ENCODE measurements at places on chromosomes 1 and 21. TPM values are rescaled to one million over a fixed set of nuclear protein-coding genes. Genes with fewer than 3 reads are reported as not detected.

DNA sequence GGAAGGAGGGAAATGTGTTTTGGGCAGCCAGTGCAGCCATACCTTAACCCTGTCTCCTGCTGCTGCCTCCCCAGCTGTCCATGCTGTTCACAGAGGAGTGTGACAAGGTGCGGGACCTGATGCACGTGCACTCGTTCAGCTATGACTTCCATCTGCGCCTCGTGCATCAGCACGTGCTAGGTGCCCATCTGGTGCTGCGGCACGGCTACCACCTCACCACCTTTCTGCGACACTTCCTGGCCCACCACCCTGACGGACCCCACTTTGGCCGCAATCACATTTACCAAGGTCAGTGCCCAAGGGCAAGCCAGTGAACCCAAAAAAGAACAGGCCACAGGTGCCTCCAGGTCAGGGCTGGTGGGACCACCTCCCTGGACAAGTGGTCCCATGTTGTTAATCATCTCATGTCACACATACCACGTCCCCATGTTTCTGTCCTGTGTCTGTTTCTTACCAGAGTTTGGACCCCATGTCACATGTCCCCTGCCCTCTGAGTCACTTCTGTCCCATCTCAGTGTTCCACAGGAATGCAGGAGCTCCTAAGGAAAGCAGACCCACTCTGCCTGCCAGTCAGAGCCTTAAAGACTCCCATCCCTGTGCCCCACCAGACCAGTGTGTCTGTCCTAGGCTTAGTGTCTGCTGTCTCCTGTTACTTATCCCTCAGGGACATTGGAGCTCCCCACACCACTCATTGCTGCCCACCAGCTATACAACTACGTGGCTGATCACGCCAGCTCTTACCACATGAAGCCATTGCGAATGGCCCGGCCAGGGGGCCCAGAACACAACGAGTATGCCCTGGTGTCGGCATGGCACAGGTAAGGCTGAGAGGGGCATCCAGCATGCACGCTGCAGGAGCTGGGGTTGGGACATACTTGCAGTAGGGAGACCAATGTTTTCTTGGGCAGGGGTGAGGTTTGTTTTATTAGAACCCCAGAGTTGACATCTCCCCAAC, 6.6 kb downstream of the HYI start:
- H3K27me3 ChIP-seq: no peaks in the 10 kb centered on the region
- H3K27ac ChIP-seq: no peak overlapping the region
- no peak overlapping the region for H3K4me3 ChIP-seq
- no peaks in the 10 kb centered on the region for H3K4me1 ChIP-seq

- no peak for DNase-seq
- H3K4me1 ChIP-seq: peaks cover 26% of the 10 kb centered on the region
- H3K27me3 ChIP-seq: no peaks in the 10 kb centered on the region
- H3K36me3 ChIP-seq: no peaks in the 10 kb centered on the region
Observed at GRCh38 chr1:234656944-234657654, 47.1 kb upstream of the IRF2BP2 start.

GRCh38 chr1:27038020-27038419, 25.4 kb upstream of the TENT5B start:
- H3K4me1 ChIP-seq: no peaks in the 10 kb centered on the region
- DNase-seq: no peak
- H3K27me3 ChIP-seq: no peaks in the 10 kb centered on the region
- H3K27ac ChIP-seq: no peak overlapping the region

GRCh38 chr1:215005078-215005477, 77.5 kb upstream of the KCNK2 start:
- no peak for DNase-seq
- no peaks in the 10 kb centered on the region for H3K36me3 ChIP-seq
- no peaks in the 10 kb centered on the region for H3K27me3 ChIP-seq

- H3K27me3 ChIP-seq: no peaks in the 10 kb centered on the region
- DNase-seq: no peak
- H3K27ac ChIP-seq: no peak overlapping the region
- no peak overlapping the region for H3K4me3 ChIP-seq
- no peaks in the 10 kb centered on the region for H3K4me1 ChIP-seq
- H3K36me3 ChIP-seq: no peaks in the 10 kb centered on the region
Observed at GRCh38 chr1:93702111-93702827, 20.6 kb upstream of the BCAR3 start.

GRCh38 chr1:47572731-47573430, 135.0 kb downstream of the FOXD2 start:
- H3K27me3 ChIP-seq: no peaks in the 10 kb centered on the region
- H3K4me3 ChIP-seq: no peak overlapping the region
- peaks cover 12% of the 10 kb centered on the region for H3K4me1 ChIP-seq
- no peak overlapping the region for H3K27ac ChIP-seq

GRCh38 chr1:198423673-198424072, 116.8 kb downstream of the ATP6V1G3 start:
- DNase-seq: no peak
- H3K4me3 ChIP-seq: no peak overlapping the region
- no peaks in the 10 kb centered on the region for H3K4me1 ChIP-seq
- H3K27me3 ChIP-seq: no peaks in the 10 kb centered on the region

DNA sequence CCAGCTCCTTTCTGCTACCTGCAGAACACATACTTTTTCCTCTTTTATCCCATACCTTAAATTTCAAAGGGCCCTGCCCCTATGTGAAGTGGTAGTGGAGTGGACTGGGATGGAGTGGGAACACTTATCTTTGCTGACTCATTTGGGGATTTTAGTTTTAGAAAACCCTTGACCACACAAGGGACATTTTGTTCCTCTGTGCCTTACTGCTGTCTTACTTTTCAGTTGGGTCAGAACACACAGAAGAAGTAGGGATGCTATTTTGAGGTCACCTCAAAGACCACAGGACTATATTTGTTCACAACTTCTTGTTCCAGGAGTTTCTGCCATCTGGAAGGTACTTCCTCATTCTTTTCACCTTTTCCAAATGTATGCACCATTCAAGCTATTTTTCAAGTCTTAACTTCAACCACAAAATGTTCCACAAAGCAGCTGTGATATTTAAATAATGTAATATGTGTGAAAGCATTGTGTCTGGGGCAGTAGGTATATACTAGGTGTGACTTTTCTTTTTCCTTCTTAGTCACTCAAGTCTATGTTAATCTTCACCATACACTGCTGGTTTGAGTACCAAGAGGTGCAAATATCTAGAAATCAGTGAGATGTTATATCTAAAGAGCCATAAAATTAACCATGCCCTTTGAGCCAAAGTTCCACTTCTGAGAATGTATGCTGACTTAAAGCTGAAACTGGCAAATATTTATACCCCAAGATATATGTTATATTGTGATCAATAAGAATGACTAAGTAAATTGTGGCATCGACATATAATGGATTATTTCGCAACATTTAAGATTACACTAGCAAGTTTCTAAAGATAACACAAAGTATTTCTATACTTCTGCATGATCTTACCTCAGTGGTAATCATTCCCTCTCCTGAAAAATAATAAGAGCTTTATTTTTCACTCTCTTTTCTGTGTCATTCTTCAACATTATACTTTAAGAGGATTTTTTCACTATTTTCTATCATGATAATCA, 308.5 kb downstream of the MRPL39 start:
- no peak overlapping the region for H3K4me3 ChIP-seq
- no peaks in the 10 kb centered on the region for H3K36me3 ChIP-seq
- H3K27me3 ChIP-seq: no peaks in the 10 kb centered on the region
- no peak overlapping the region for H3K27ac ChIP-seq
- H3K4me1 ChIP-seq: no peaks in the 10 kb centered on the region
- DNase-seq: no peak

DNA sequence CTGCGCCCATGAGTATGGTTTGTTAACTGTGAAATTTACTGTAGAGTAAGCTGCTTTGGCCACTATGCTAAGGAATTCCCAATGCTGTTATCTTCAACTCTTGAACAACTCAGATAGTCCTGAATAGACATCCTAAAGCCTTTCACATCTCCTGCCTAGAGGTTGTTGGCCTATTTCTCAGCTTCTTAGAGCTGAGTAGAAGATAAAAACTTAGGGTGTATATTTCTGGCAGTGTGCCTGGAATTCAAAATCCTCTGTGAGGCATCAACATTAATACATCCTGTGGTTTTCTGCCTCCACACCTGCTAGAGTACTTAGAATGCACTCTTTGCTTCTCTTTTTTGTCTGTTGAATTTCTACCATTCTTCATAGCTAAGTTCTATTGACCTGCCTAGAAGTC, 45.8 kb upstream of the RC3H1 start:
- H3K4me1 ChIP-seq: no peaks in the 10 kb centered on the region
- no peak for DNase-seq
- no peaks in the 10 kb centered on the region for H3K27me3 ChIP-seq
- no peak overlapping the region for H3K27ac ChIP-seq
- no peaks in the 10 kb centered on the region for H3K36me3 ChIP-seq

- H3K4me1 ChIP-seq: no peaks in the 10 kb centered on the region
- DNase-seq: no peak
- H3K36me3 ChIP-seq: no peaks in the 10 kb centered on the region
- H3K4me3 ChIP-seq: peak overlapping the region; percentile 14
- H3K27ac ChIP-seq: no peak overlapping the region
Observed at GRCh38 chr1:205430696-205431305, 8.9 kb upstream of the LEMD1 start.

- H3K27ac ChIP-seq: peak overlapping the region; percentile 2
- peak; percentile 67 for DNase-seq
- H3K27me3 ChIP-seq: no peaks in the 10 kb centered on the region
- peak overlapping the region; percentile 29 for H3K4me3 ChIP-seq
Observed at GRCh38 chr1:26225033-26225831, 8.8 kb upstream of the CEP85 start.

DNA sequence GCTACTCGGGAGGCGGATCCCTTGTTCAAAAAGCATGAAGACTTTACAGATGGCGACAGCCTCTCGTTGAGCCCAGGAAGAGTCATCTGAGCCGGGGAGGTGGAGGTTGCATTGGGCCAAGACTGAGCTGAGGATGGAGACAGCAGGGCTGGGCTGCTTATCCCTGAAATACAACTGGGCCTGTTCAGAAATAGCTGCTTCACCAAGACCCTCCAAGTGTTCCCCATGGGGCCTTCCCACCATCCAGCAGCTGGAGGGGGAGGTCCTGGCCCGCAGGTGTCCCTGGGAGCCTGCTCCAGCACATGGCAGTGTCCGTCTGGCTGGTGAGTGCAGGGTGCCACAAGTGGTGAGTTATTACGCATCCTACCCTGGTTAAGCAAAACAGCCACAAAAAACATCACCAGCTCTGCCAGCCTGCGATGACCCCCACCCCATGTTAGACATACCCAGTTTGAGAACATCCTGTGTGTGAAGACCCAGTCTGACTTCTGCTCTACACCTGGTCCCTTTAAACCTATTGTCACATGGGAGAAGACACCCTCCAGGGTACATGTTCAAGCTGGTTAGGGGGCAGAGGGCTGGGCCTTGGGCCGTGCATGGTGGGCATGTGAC, 93.1 kb upstream of the TMPRSS2 start:
- H3K4me1 ChIP-seq: peaks cover 50% of the 10 kb centered on the region
- DNase-seq: peak; percentile 19
- no peaks in the 10 kb centered on the region for H3K27me3 ChIP-seq
- no peak overlapping the region for H3K4me3 ChIP-seq

GRCh38 chr1:36182734-36183133, 26.8 kb downstream of the MAP7D1 start:
- DNase-seq: no peak
- no peaks in the 10 kb centered on the region for H3K27me3 ChIP-seq
- no peaks in the 10 kb centered on the region for H3K4me1 ChIP-seq

GRCh38 chr1:47684964-47685762, 247.3 kb downstream of the FOXD2 start:
- no peak for DNase-seq
- H3K27me3 ChIP-seq: no peaks in the 10 kb centered on the region
- H3K36me3 ChIP-seq: no peaks in the 10 kb centered on the region
- H3K4me3 ChIP-seq: no peak overlapping the region
- peaks cover 22% of the 10 kb centered on the region for H3K4me1 ChIP-seq

- H3K36me3 ChIP-seq: no peaks in the 10 kb centered on the region
- H3K27ac ChIP-seq: no peak overlapping the region
- no peak for DNase-seq
- H3K4me3 ChIP-seq: no peak overlapping the region
Observed at GRCh38 chr1:47298025-47298699, 15.8 kb downstream of the STIL start.

GRCh38 chr1:19903621-19904020, 19.8 kb downstream of the PLA2G2E start:
- no peak overlapping the region for H3K27ac ChIP-seq
- no peak for DNase-seq
- no peaks in the 10 kb centered on the region for H3K4me1 ChIP-seq
- no peaks in the 10 kb centered on the region for H3K27me3 ChIP-seq
- no peaks in the 10 kb centered on the region for H3K36me3 ChIP-seq

DNA sequence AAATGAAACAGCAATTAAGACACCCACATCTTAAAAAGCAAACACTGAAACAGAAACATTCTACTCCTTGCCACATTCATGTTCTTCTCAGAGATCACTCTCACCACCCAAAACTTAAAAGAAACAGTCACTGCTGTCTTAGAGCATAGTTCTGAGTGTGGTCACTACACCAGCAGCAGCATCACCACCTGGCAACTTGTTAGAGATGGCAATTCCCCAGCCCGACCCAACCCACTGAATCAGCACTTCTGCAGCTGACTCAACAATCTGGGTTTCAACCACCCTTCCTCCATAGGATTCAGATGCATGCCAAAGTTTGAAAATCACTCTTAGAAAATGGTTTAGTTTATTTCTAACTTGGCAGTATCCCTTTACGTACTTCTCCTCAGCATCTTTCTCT, 126.1 kb downstream of the CDC42BPA start:
- peaks cover 2% of the 10 kb centered on the region for H3K36me3 ChIP-seq
- H3K27ac ChIP-seq: no peak overlapping the region
- DNase-seq: no peak
- no peaks in the 10 kb centered on the region for H3K27me3 ChIP-seq
- H3K4me3 ChIP-seq: no peak overlapping the region

DNA sequence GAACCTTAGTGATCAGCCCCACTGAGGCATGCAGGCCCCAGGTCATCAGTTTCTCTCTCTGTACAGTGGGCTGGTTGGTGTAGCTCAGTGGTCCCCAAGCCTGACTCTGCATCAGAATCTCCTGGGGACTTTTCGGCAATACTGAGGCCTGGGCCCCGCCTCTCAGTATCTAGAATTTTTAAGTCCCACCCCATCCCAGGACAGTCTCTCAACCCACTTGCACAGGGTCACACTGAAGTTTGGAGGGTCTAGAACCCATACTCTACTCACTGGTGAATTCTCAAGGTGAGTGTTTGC, 216.4 kb downstream of the MATN1 start:
- no peak overlapping the region for H3K4me3 ChIP-seq
- no peaks in the 10 kb centered on the region for H3K36me3 ChIP-seq
- H3K27me3 ChIP-seq: no peaks in the 10 kb centered on the region
- DNase-seq: no peak

DNA sequence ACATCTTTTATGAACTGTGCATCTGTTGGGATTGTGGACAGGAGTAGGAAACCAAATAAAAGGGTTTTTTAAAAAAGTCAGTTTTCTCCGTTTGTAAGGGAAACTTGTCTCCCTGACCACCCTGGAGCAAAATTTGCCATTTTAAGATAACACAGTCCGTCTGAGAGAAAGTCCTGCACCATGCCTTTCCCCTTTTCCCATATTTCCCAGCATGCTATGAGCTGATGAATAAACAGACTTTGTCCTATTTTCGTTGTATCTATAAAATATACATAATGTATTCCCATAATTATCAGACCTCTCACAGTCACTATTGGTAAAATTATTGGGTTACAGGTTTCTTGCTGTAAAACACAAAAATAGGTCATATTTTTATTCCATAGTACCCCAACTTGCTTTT, 1.7 kb upstream of the AKT3 start:
- DNase-seq: no peak
- no peaks in the 10 kb centered on the region for H3K36me3 ChIP-seq
- H3K27ac ChIP-seq: no peak overlapping the region
- peaks cover 2% of the 10 kb centered on the region for H3K27me3 ChIP-seq

SPRR1A gene
- total RNA-seq: not detected

ANKRD35 gene
- total RNA-seq: 0.09 TPM

RPTN gene
- total RNA-seq: not detected

EXTL1 gene
- total RNA-seq: 0.09 TPM

SLC9C2 gene
- total RNA-seq: not detected

REN gene
- not detected for total RNA-seq

RSPH1 gene
- total RNA-seq: 0.51 TPM

HMCN1 gene
- 0.49 TPM for total RNA-seq

Measured in Caco-2 (cell line).